ENCODE measurements at places on chromosomes 16 and 17.

DNA sequence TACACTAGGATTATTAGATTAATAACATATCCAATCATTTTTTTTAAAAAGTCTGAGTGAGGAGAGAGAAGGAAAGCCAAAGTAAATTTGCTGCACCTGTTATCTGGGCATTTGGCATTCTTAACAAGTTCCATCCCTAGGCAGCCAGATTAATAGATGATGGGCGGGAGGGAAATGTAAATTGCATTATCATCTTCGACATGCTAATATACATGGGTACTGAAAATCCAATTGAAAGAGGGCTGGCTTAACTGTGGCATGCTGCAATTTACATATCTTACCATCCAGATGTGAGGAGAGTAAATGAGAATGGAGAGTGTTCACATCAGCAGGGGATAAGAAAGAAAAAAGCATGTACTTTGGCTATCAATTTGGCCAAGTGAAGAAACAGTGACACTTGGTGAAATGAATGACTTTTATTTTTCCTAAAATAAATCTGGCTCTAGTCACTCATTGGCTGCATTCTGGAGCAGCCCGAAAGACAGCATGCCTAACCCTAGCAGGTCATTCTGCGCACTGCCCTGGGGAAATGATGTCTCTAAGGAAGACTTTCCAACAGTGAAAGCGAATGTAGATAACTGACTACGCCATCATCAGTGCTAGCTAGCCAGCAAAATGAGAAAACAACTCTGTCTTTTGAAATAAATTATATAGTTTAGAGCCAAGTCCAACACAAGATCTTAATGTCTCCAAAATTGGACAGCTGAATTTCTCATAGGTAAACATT lies 57.9 kb downstream of the HYDIN start:
- no peak for DNase-seq

- no peak for DNase-seq
Measured at GRCh38 chr17:45357364-45357997, 40.7 kb upstream of the MAP3K14 start.

- DNase-seq, result no peak
Measured at GRCh38 chr17:73132085-73132492, 32.7 kb upstream of the SSTR2 start.

DNA sequence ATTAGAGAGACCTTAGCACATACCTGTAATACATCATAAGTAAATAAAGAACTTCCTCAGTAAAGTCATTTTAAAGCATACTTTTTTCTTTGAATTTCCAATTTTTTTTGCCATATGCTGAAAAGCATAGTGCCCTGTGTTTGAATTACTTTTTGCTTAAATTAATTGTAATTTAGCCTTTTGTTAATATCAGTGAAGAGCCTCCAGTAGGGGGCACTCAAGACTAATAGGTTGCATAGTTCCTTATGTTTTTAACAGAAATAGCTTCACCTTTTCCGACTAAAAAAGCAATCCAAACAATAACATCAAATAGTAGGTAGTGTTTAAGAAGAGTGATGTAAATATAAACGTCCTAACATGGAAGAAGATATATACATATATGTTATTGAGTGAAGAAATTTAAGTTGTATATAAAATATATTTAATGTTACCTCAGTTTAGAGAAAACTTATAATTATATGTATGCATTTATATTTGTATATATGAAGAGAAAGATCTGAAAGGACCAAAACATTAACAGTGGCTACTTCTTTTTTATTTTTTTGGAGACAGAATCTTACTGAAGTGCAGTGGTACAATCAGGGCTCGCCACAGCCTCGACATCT lies 18.6 kb downstream of the RAD51C start:
- DNase-seq, result no peak

GRCh38 chr16:14354561-14355351 lies 275.3 kb downstream of the PARN start:
- no peak for DNase-seq

DNA sequence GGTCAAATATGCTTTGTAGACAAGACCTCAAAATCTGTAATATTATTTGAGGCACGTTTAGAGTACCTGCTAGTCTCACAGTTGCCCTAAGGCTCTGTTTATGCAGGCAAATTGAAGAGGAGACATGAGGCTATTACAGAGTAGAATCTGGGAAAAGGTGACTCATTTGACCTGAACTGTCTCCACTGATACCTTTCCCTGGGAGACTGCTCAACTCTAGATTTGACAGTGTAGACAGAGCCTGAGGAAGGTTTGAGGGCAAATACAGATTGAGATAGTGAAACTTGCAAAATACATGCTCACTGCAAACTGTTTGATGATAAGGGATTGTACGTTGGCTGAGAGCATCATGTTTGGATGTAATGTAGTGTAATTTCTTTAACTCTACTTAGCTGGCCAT lies 1266.6 kb upstream of the CDH8 start:
- DNase-seq, result no peak

- no peak for DNase-seq
Measured at GRCh38 chr16:86075839-86076440, 177.0 kb downstream of the IRF8 start.

- DNase-seq, result no peak
Measured at GRCh38 chr16:17986991-17987390, 349.5 kb downstream of the NPIPA8 start.

Measured in T-helper 17 cell (primary cell).